Testis (tissue), 5 donors: ENCODE measurements at places on chromosomes 6 and 20. TPM values are rescaled to one million over a fixed set of nuclear protein-coding genes. Genes with fewer than 3 reads are reported as not detected.

Gene PRR18
- total RNA-seq, result 0.39 TPM

Gene ANGPT4
- 0.79 TPM for total RNA-seq

Gene HACE1
- 33.2 TPM for total RNA-seq

Gene FUT9
- total RNA-seq, result 0.24 TPM

Gene C6orf52
- 7.9 TPM for total RNA-seq

Gene RSPO3
- total RNA-seq, result 1.5 TPM

- DNase-seq, result no peak
These were observed 24.2 kb downstream of the EDN3 start for GRCh38 chr20:59324521-59325141.

- no peak for DNase-seq
These were observed 11.0 kb downstream of the PANK2 start for GRCh38 chr20:3900187-3900604.

DNA sequence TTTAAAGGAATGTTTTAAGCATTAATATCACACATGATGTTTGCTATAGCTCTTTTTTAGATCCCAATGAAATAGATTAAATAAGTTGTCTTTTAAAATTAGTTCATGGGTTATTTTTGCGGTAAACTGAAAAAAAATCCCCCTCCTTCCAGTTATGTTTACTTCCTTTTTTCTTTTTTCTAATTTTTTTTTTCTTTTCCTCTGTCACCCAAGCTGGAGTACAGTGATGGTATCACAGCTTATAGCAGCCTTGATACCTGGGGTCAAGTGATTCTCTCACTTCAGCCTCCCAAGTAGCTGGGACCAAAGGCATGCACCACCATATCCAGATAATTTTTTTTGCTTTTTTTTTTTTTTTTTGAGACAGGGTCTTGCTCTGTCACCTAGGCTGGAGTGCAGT lies 17.8 kb upstream of the SCAF8 start:
- no peak for DNase-seq

GRCh38 chr20:10447028-10447427 lies 11.9 kb downstream of the SLX4IP start:
- no peak for DNase-seq

DNA sequence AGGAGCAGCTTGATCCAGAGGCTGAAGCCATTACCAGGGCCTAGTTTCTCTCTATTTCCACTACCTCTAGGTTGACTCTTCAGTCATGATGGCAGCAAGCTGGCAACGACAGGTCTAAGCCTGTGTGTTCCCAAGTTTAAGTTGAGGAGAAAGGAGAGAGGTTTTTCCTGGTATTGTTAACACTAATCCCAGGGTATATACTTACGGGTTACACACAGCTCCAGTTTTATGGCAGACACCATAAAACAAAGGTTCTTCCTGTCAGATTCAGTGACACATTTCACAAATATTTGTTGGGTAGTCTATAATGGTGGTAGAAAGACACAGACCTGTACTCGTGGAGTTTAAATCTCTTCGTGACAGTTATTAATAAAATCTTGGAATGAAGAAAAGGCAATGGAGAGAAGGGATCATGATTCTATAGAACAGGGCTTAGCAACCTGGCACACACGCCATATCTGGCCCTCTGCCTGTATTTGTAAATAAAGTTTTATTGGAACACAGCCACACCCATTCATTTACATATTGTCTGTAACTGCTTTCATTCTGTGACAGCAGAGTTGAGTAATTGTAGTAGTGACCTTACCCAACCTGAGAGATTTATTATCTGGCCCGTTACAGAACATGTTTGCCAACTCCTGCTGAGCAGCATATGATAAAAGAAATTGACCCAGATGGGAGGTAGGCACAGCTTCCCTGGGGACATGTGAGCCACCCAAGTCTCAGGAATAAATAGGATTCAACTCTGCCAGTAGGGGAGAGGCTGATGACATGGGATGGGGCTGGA lies 323.3 kb downstream of the CDH4 start:
- no peak for DNase-seq

GRCh38 chr6:150177952-150178520 lies 35.2 kb downstream of the PPP1R14C start:
- no peak for DNase-seq

GRCh38 chr20:13455713-13456112 lies 183.0 kb downstream of the TASP1 start:
- DNase-seq, result no peak

DNA sequence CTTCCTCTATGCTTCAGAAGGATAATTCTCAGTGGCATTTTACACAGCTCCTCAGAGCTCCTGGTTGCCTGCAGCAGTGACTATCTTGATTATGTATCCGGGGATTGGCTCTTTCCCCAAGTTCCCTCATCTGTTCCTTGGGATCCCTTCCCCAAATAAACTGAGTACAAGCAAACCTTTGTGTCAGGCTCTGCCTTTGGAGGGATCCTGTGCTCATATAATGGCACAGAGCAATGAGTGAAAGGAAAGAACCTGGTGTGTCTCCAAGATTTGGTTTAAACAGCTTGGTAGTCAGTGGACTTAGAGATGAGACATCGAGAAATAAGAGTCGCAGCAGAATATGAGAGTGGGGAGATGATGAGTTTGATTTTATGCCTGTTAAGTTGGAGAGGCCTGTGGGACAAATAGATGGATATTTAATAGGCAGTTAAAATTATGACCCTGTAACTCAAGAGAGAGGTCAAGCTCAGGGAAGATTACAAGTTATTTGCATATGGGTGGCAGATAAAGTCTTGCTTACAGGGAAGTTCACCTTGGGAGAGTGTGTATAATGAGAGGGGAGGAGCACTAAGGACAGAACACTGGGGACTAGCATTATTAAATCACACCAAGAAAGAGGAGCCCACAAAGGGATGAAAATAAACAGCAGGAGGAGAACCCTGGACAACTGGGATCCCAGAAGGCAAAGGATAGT lies 44.1 kb upstream of the GCLC start:
- DNase-seq, result no peak

- DNase-seq, result no peak
These were observed 611.9 kb downstream of the TFAP2B start for GRCh38 chr6:51430589-51430988.

GRCh38 chr6:149129371-149130077 lies 188.0 kb upstream of the TAB2 start:
- DNase-seq, result no peak

GRCh38 chr20:6164421-6165341 lies 41.9 kb upstream of the FERMT1 start:
- DNase-seq, result no peak

- no peak for DNase-seq
These were observed 1075.8 kb upstream of the MANEA start for GRCh38 chr6:94501516-94501915.

- DNase-seq, result peak; percentile 89
These were observed 9.7 kb upstream of the ATXN1 start for GRCh38 chr6:16770701-16771569.

DNA sequence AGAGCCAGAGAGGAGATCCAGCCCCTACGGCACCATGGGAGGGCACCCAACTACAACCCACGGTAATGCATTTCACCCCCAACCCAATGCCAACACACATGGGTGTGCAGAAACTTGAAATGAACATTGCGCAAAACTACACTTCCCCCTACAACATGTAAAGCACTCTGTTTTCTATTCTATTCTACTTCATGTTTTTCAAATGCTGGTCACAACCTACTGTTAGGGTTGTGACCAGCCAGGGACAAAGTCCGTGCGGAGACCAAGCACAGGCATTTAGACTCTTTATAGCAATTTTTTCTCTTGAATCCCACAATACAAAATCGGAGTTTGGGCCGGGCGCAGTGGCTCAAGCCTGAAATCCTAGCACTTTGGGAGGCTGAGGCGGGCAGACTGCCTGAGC lies 90.6 kb downstream of the MRPL14 start:
- DNase-seq, result no peak

- DNase-seq, result no peak
These were observed 261.4 kb downstream of the LRFN2 start for GRCh38 chr6:40325791-40326190.

DNA sequence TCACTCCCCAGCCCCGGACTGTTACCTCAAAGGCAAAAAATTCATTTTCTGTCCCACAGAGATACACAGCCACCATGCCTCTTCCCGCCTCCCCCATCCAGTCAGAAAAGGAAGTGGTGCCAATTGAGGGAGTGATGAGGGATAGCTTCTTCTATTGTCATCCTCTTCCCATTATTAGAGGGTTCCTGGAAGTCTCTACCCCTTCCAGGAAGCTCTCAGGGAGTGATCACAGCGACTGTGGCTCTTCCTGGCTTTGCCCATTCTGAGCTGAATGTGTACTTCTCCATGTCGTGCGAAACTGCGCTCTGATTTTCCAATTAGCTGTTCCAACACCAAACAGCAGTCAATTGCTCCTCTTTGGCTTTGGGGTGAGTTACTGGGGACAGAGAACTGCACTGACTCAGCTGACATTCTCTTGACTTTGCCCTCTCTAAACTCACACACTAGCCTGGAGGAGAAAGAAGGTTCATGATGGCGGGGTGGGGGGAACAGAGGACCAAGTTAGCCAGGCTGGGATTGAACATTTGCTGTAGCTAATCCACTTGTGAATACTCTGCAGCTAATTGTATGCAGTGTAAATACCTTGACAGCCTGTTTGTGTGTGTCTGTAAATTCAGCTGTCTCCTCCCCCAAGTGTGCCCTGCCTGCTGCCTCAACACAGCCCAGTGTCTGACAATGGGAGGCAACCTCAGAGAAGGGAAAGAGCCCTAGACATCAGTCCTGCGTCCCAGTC lies 2.4 kb upstream of the MDGA1 start:
- DNase-seq, result no peak

DNA sequence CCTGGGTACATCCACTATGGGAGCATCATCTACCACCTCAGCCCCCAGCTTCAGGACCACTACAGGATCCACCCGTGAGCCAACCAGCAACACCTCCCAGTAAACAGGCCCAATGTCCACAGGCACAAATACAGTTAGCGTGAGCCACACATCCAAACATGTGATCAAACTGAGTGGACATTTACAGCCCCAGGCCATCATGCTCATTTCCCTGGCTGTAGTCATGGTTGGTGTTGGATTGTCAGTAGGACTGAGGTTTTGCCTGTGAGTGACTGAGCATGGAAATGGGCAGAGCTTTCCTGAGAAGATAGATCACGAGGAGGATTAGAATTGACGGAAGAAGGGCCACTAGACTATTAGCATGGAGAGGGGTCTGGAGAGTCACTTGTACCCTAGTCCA lies 10.7 kb upstream of the MUC21 start:
- no peak for DNase-seq

DNA sequence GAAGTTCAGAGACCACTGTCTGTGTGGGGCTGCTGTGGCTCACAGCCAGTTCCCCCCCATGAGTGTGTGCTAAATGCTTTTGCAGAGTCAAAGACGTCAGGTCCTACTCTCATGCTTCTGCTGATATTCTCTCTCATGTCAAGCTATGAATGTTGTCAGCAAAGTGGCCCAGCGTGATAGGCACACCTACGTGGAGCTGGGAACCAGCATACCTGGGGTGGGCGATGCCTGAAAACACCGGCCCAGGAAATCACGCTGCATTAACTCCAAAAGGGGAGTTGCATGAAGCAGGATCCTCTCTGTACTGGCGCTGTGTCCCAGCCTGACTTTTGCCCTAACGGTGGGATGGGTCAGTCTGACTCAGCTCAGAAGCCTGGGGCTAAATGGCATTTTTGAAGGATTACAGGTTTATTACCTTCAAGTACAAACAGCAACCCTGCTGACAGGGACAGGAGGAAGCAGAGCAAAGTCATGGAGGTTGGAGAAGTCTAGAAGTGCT lies 9.0 kb upstream of the MRPS10 start:
- no peak for DNase-seq

- DNase-seq, result no peak
These were observed 10.1 kb downstream of the MAP7 start for GRCh38 chr6:136539967-136540652.

DNA sequence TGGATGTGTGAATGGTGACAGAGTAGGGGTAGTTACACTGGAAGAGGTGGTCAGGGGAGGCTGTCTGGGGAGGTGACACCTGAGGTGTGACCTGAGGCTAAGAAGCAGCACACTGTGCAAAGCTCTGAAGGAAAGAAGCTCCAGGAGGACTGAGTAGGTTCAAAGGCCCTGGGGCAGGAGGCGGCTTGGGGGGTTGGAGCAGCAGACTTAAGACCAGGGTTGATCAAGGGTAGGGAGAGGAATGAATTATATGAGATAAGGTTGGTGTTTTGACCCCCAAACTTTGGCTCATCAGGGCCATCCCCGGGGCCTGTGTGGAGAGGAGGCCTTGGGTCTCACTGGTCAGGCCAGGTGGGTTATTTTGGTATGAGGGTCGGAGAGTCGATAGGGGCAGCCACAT lies 166.1 kb downstream of the GRM4 start:
- DNase-seq, result no peak

DNA sequence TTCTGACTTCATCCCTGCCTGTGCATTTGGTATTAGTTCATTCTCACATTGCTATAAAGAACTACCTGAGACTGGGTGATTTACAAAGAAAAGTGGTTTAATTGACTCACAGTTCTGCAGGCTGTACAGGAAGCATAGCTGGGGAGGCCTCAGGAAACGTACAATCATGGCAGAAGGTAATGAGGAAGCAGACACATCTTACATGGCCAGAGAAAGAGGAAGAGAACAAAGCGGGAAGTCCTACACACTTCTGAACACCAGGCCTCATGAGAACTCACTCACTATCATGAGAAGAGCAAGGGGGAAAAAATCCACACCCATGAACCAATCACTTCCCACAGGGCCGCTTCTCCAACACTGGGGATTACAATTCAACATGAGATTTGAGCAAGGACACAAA lies 303.9 kb downstream of the CBLN4 start:
- DNase-seq, result no peak
